ENCODE measurements at places on chromosomes 11 and 22. TPM values are rescaled to one million over a fixed set of nuclear protein-coding genes. Genes with fewer than 3 reads are reported as not detected.

DNA sequence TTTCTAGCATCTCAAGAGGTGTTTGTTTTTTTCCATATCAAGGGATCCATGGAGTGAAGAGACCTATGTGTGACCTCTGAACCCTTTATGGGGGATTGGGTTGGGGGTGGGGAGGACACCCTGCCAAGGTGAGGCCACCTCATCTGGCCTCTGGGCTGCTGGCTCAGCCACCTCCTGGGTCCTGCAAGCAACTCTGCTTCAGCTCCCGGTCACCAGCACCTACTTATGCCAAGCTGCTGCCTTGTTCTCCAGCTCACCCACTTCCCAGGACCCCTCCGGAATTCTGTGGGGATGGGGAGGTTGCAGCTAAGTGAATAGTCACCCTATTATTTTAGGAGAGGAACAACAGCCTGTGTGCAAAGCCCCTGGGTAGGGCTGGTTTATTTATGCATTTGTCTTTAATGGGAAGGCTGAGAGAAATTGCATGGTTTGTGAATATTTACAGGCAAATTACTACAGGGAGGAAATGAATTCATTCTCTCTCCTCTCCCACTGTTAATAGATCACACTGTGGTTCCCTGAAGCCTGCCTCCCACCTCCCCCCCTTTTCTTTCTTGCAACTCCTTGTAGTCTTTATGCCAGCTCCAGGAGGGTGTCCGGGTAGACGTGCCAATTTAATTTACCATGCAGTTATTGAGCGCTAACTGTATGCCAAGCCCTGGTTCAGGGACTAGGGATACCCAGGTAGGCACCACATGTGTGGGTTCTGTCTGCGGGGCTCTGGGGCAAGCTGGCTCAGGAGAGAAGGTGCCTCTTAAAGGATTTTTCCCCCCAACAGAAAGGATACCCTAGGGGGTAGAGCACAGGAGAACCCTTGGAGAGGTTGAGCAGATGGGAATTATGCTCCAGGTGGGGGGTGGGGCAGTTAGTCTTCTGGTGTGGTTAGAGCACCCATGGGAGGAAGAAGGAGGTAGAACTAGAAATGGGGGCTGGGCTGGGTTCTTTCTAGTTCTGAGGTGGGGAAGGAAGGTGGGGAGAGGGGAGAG lies 50.7 kb downstream of the TSPAN18 start:
- DNase-seq = no peak
- H3K36me3 ChIP-seq = no peaks in the 10 kb centered on the region
- H3K4me3 ChIP-seq = no peak overlapping the region
- peaks cover 23% of the 10 kb centered on the region for H3K4me1 ChIP-seq

- DNase-seq = no peak
- H3K4me1 ChIP-seq = peaks cover 5% of the 10 kb centered on the region
- H3K4me3 ChIP-seq = no peak overlapping the region
- H3K36me3 ChIP-seq = no peaks in the 10 kb centered on the region
- no peak overlapping the region for H3K27ac ChIP-seq
- peaks cover 2% of the 10 kb centered on the region for H3K27me3 ChIP-seq
Measured at GRCh38 chr11:33658195-33658900, 42.3 kb downstream of the C11orf91 start.

- H3K4me1 ChIP-seq = peaks cover 7% of the 10 kb centered on the region
- H3K4me3 ChIP-seq = no peak overlapping the region
- DNase-seq = no peak
- H3K36me3 ChIP-seq = peaks cover 27% of the 10 kb centered on the region
- H3K27ac ChIP-seq = no peak overlapping the region
Measured at GRCh38 chr22:33715237-33715985, 204.9 kb downstream of the LARGE1 start.

- H3K4me3 ChIP-seq = no peak overlapping the region
- peaks cover 7% of the 10 kb centered on the region for H3K4me1 ChIP-seq
- no peaks in the 10 kb centered on the region for H3K27me3 ChIP-seq
- no peak for DNase-seq
- H3K27ac ChIP-seq = no peak overlapping the region
- H3K36me3 ChIP-seq = no peaks in the 10 kb centered on the region
Measured at GRCh38 chr11:83174008-83174407, 17.1 kb downstream of the PCF11 start.

FAM180B gene
- total RNA-seq = not detected

Measured in glutamatergic neuron (in vitro differentiated cells).